Bronchial epithelial cell (primary cell): ENCODE measurements at places on chromosomes 5 and 9. TPM values are rescaled to one million over a fixed set of nuclear protein-coding genes. Genes with fewer than 3 reads are reported as not detected.

Gene C5orf24
- 22.6 and 23.8 TPM in 2 replicates for total RNA-seq

Gene FCHSD1
- 14.2 and 17.2 TPM in 2 replicates for total RNA-seq

Gene PDZD2
- 1.8 and 1.9 TPM in 2 replicates for total RNA-seq

Gene PKD2L2
- not detected in 2 replicates for total RNA-seq

Gene DOLPP1
- 10.0 and 10.8 TPM in 2 replicates for total RNA-seq

Gene PCDHB13
- total RNA-seq = 0.26 TPM in 1 of 2 replicates, not detected in the other

Gene PFDN1
- total RNA-seq = 34.5 and 38.1 TPM in 2 replicates

Gene HRH2
- total RNA-seq = not detected in 2 replicates

Gene FBP1
- 0.13 TPM in 1 of 2 replicates, not detected in the other for total RNA-seq

Gene LURAP1L
- total RNA-seq = 43.7 and 56.5 TPM in 2 replicates

Gene PDCD1LG2
- under 0.01 and 0.64 TPM in 2 replicates for total RNA-seq

Gene DND1
- total RNA-seq = 0.26 TPM in 2 replicates

Gene OSMR
- 36.9 and 40.7 TPM in 2 replicates for total RNA-seq

Gene FSTL4
- total RNA-seq = 0.26 TPM in 1 of 2 replicates, not detected in the other

Gene GNPDA1
- 40.1 and 67.1 TPM in 2 replicates for total RNA-seq

Gene PCDHB4
- 0.13 TPM in 1 of 2 replicates, not detected in the other for total RNA-seq

Gene CATSPER3
- under 0.01 and 0.26 TPM in 2 replicates for total RNA-seq

Gene HINT1
- total RNA-seq = 344 and 399 TPM in 2 replicates

Gene TAF1L
- total RNA-seq = under 0.01 TPM in 1 of 2 replicates, not detected in the other

Gene TMEM8B
- 0.79 and 1.5 TPM in 2 replicates for total RNA-seq

Gene TMEM167A
- total RNA-seq = 45.0 and 51.1 TPM in 2 replicates

Gene COL15A1
- total RNA-seq = under 0.01 and 1.6 TPM in 2 replicates

Gene HIGD2A
- 20.8 and 22.7 TPM in 2 replicates for total RNA-seq

Gene SURF4
- 269 and 295 TPM in 2 replicates for total RNA-seq

Gene ZFP2
- 0.53 and 0.90 TPM in 2 replicates for total RNA-seq

Gene PCDHGA7
- under 0.01 and 0.51 TPM in 2 replicates for total RNA-seq

Gene EGFL7
- 11.8 and 18.1 TPM in 2 replicates for total RNA-seq

Gene NRG2
- under 0.01 TPM in 2 replicates for total RNA-seq

Gene C5orf52
- not detected in 2 replicates for total RNA-seq

Gene AHRR
- 0.51 and 0.53 TPM in 2 replicates for total RNA-seq

Gene ATP10B
- 1.3 and 12.4 TPM in 2 replicates for total RNA-seq

Gene FCN2
- total RNA-seq = not detected in 2 replicates

Gene BTNL3
- total RNA-seq = not detected in 2 replicates

Gene AIF1L
- total RNA-seq = 2.6 and 7.7 TPM in 2 replicates

Gene ASPN
- not detected in 2 replicates for total RNA-seq

Gene PCA3
- total RNA-seq = not detected in 2 replicates

Gene MUSK
- under 0.01 TPM in 1 of 2 replicates, not detected in the other for total RNA-seq

Gene TEX48
- total RNA-seq = not detected in 2 replicates

Gene ADGRD2
- 0.38 TPM in 1 of 2 replicates, not detected in the other for total RNA-seq

Gene LPCAT1
- 18.8 and 25.3 TPM in 2 replicates for total RNA-seq

Gene SOHLH1
- not detected in 2 replicates for total RNA-seq

Gene PHF24
- total RNA-seq = 0.13 and 0.26 TPM in 2 replicates

Gene S100Z
- total RNA-seq = not detected in 2 replicates

Gene TRPM3
- not detected in 2 replicates for total RNA-seq
